ENCODE measurements at places on chromosomes 4 and X.

GRCh38 chrX:65910899-65911298 is 129.0 kb downstream of the VSIG4 start:
- DNase-seq = no peak

DNA sequence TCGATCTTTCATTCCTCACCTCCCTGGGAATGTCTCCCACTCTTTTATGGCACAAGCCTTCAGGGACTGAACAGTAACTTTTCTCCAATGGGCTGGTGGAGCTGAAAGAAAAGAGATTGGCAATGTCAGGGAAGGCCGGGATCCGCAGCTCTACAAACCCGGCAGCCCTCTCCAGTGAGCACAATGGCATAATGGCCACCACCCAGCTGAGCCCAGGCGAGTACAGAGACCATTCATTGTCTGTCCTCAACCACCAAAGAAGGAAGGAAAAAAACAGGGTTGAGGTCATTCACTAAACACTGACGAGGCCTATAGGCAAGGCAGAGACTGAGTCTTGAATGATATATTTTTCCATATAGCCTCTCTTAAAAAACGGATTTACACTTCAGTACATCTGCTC is 3.6 kb downstream of the GEMIN8 start:
- DNase-seq = no peak

- DNase-seq = no peak
Measured at GRCh38 chr4:53465281-53465680, 87.8 kb downstream of the FIP1L1 start.

DNA sequence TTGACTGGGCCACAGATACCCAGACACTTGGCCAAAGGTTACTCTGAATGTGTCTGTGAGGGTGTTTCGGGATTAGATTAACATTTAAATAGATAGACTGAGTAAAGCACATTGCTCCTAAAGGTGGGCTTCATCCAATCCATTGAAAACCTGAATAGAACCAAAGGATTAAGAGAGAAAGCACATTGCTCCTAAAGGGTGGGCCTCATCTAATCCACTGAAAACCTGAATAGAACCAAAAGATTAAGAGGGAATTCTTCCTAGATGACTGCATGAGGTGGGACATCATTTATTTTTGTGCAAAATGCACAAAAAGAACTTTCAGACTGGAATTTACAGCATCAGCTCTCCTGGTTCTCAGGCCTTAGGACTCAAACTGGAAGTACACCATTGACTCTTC is 351.2 kb upstream of the PCDH10 start:
- DNase-seq = no peak

DNA sequence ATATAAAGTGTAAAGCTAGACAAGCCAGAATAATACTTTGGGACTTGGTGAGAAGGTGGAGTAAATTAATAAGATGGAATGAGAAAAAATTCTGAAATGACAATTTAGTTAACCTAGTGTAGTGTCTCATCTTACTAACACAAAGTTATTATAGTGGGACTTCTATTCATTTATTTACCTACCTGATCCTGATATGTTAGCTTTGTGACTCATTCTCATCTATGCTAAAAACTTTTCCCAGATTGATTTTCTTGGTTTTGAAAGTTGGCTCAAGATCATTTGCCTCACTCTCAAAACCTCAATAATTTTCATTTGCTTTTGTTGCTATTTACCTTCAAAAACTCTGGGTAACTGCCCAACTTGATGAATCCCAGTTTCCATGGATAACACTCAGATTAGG is 698.6 kb downstream of the SH3BGRL start:
- no peak for DNase-seq

GRCh38 chrX:23705235-23705634 is 37.8 kb downstream of the ACOT9 start:
- no peak for DNase-seq

GRCh38 chr4:75880278-75880677 is 22.0 kb downstream of the PPEF2 start:
- DNase-seq = no peak

Measured in activated effector memory CD4-positive, alpha-beta T cell treated with Interleukin-2 at 50 U/mL for 16 hours (primary cell).